Astrocyte (in vitro differentiated cells and primary cell): ENCODE measurements at places on chromosomes 5 and 9.

DNA sequence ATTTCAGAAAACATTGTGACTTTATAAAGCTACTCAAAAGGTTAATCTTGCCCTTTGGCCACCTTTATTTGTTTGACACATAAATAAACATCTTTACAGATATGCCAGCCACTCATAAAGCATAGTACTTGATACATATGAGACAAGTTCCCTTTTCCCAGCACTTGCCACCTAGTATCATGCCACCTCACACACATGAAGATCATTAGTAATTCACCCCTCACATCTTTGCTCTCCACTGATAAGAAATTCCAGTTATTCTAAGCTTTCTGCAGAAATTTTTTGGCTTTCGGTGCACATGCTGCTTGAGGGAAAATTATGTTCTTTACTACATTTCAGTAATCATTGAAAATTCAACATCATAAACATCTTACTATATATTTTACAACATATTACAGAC is 59.1 kb downstream of the DEPDC1B start:
- H3K36me3 ChIP-seq, result peaks cover 2% of the 10 kb centered on the region
- no peak for DNase-seq
- H3K4me3 ChIP-seq, result no peak overlapping the region

DNA sequence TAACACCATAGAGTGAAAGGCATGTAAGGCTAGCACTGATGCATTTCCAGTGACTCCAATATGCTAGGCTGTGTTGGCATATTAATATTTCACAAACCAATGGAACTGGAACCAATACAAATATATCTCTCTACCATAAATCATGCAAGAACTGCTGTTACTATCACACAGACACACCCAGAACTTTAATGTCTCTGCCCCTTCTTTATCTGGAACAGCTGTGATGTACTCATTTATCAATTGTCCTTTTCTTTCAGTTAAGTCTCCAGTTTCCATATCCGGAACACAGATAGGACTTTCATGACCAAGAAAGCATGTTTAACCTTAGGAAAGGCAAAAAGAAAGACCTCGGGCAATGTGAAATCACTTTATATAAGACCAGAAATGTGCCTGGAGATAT is 70.3 kb downstream of the SPTLC1 start:
- H3K27me3 ChIP-seq, result no peaks in the 10 kb centered on the region
- H3K4me3 ChIP-seq, result no peak overlapping the region
- H3K4me1 ChIP-seq, result no peaks in the 10 kb centered on the region
- H3K27ac ChIP-seq, result no peak overlapping the region
- H3K36me3 ChIP-seq, result peaks cover 36% of the 10 kb centered on the region

- DNase-seq, result no peak
- peaks cover 2% of the 10 kb centered on the region for H3K27me3 ChIP-seq
- H3K27ac ChIP-seq, result no peak overlapping the region
- H3K4me3 ChIP-seq, result no peak overlapping the region
- peaks cover 13% of the 10 kb centered on the region for H3K4me1 ChIP-seq
- H3K36me3 ChIP-seq, result no peaks in the 10 kb centered on the region
Measured at GRCh38 chr9:89933578-89933977, 328.8 kb downstream of the GADD45G start.

DNA sequence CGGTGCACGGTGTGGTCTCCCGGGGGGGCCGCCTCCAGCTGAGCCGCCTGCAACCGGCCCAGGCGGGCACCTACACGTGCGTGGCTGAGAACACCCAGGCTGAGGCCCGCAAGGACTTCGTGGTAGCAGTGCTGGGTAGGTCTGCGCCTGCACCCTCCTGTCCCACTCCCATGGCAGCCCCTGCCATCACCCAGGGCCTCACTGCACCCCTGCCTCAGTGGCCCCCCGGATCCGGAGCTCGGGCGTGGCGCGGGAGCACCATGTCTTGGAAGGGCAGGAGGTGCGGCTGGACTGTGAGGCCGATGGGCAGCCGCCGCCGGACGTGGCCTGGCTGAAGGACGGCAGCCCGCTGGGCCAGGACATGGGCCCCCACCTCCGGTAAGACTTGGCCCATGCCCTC is 53.8 kb upstream of the ASS1 start:
- no peak overlapping the region for H3K27ac ChIP-seq
- DNase-seq, result no peak
- H3K27me3 ChIP-seq, result no peaks in the 10 kb centered on the region
- H3K4me3 ChIP-seq, result no peak overlapping the region
- H3K36me3 ChIP-seq, result no peaks in the 10 kb centered on the region
- H3K4me1 ChIP-seq, result no peaks in the 10 kb centered on the region

GRCh38 chr5:76691467-76692273 is 24.3 kb upstream of the F2R start:
- peak; percentile 84 for DNase-seq
- peak overlapping the region; percentile 98 for H3K27ac ChIP-seq
- H3K36me3 ChIP-seq, result no peaks in the 10 kb centered on the region
- no peak overlapping the region for H3K4me3 ChIP-seq
- H3K27me3 ChIP-seq, result no peaks in the 10 kb centered on the region
- peaks cover 34% of the 10 kb centered on the region for H3K4me1 ChIP-seq

GRCh38 chr9:127562841-127563401 is 49.2 kb upstream of the STXBP1 start:
- peaks cover 75% of the 10 kb centered on the region for H3K4me1 ChIP-seq
- no peaks in the 10 kb centered on the region for H3K27me3 ChIP-seq
- H3K36me3 ChIP-seq, result peaks cover 22% of the 10 kb centered on the region
- DNase-seq, result peak; percentile 76
- H3K4me3 ChIP-seq, result peak overlapping the region; percentile 19

- H3K4me3 ChIP-seq, result no peak overlapping the region
- H3K36me3 ChIP-seq, result no peaks in the 10 kb centered on the region
- peaks cover 4% of the 10 kb centered on the region for H3K4me1 ChIP-seq
Measured at GRCh38 chr5:43155394-43156096, 34.8 kb downstream of the ZNF131 start.

DNA sequence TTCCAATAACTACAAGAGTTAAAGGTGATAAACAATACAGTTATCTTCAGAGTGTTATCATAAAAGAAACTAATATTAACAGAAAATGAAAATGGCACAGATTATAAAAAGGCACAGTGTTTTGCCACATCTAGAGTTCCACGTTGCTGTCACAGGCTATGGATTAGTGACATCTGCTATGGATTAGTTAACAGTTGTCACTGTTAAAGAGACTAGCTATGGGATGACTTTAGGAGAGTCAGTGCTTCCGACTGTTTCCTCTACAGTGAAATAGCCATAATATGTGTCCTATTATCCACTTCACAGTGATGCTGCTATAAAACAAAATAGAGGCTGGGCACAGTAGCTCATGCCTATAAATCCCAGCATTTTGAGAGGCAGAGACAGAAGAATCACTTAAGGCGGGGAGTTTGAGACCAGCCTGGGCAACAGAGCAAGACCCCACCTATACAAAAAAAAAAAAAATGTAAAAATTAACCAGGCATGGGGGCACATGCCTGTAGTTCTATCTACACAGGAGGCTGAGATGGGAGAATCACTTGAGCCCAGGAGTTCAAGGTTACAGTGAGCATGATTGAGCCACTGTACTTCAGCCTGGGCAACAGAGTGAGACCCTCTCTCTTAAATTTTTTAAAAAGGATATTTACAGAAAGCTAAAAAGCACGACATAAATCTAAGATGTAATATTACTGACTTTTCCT is 19.7 kb downstream of the MAPKAP1 start:
- no peak for DNase-seq
- no peaks in the 10 kb centered on the region for H3K27me3 ChIP-seq
- H3K4me3 ChIP-seq, result no peak overlapping the region
- peaks cover 8% of the 10 kb centered on the region for H3K4me1 ChIP-seq
- no peaks in the 10 kb centered on the region for H3K36me3 ChIP-seq

DNA sequence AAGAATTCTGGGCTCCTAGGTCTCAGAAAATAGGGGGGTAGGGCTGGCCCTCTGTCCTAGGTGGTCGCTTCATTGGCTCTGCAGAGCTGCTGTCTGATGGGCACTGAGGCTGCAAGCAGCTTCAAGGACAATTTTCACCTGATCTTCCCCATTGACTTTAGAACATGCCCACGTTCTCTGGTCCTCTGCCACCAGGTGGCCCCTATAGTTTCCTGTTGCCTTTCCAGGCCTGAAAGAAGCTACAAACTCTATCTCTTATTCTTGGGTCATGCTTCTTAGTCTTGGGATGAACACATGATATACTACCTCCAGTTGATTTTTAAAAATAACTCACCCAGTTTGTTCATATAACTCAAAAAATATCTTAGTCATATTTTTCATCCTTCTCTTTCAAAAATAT is 26.3 kb downstream of the SPZ1 start:
- no peaks in the 10 kb centered on the region for H3K4me1 ChIP-seq
- no peak overlapping the region for H3K4me3 ChIP-seq
- no peak overlapping the region for H3K27ac ChIP-seq

DNA sequence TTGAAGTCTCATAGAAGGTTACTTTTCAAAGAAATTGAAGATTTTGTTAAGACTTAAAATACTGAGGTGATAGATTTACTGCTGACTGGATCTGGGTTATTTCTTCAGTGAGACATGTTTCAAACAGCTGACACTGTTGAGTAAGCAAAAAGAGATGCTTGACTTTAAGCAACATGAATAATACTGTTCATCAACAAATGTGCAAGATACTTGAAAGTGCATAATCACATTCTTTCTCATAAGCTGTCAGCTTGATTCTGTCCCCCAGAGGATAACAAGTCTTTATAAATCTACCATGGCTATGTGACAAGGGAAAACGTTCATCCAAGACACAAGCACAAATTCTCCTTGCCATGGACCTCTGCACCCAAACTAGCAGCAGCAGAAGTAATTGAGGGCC is 260.1 kb upstream of the CDH18 start:
- no peaks in the 10 kb centered on the region for H3K27me3 ChIP-seq
- no peaks in the 10 kb centered on the region for H3K4me1 ChIP-seq
- H3K27ac ChIP-seq, result no peak overlapping the region
- no peak for DNase-seq
- no peak overlapping the region for H3K4me3 ChIP-seq

GRCh38 chr5:172458976-172459782 is 4.9 kb upstream of the SH3PXD2B start:
- no peak for DNase-seq
- no peak overlapping the region for H3K27ac ChIP-seq
- H3K4me1 ChIP-seq, result peaks cover 19% of the 10 kb centered on the region

GRCh38 chr5:95984287-95984938 is 22.8 kb upstream of the ELL2 start:
- H3K27ac ChIP-seq, result no peak overlapping the region
- H3K27me3 ChIP-seq, result no peaks in the 10 kb centered on the region
- no peaks in the 10 kb centered on the region for H3K36me3 ChIP-seq
- peaks cover 2% of the 10 kb centered on the region for H3K4me1 ChIP-seq

- peak; percentile 12 for DNase-seq
- no peaks in the 10 kb centered on the region for H3K4me1 ChIP-seq
Measured at GRCh38 chr5:160213537-160213936, 15.8 kb upstream of the FABP6 start.

DNA sequence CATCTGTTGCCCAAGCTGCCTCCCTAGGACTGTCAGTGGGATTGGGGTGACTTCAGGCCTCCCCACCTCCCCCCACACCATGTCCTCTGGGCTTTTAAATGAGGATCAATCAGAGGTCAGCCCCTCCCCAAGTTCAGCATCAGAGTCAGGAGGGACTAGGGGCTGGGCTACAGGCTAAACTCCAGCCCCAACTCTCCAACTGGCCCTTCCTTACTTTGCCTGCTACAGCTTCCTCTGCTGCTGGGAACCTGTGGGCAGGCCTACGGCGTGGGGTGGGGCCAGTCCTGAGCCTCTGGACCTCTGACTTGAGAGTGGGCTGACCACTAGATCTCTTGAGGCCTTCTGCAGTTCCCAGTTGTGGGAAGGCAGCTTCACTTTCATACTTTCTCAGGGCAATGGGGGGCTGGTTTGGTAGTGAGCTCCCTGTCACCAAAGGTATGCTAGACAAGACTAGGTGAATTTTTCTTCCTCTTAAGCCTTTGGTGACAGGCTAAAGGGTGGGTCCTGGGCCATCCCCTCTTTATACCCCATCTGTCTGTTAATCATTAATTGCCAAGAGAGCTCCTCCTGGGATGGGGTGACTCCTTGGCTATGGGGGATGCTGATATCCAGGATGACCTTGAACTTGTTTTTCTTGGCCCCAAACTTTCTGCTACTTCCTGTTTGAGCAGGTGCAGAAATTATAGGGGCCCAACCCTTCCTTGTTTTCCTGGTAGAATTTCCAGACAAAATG is 10.8 kb upstream of the DAB2IP start:
- no peak overlapping the region for H3K4me3 ChIP-seq
- no peaks in the 10 kb centered on the region for H3K36me3 ChIP-seq
- H3K4me1 ChIP-seq, result peaks cover 4% of the 10 kb centered on the region

- DNase-seq, result no peak
- H3K4me3 ChIP-seq, result no peak overlapping the region
Measured at GRCh38 chr5:146751781-146752401, 126.7 kb downstream of the PPP2R2B start.

GRCh38 chr5:149210225-149210624 is 61.4 kb upstream of the AFAP1L1 start:
- peaks cover 54% of the 10 kb centered on the region for H3K4me1 ChIP-seq
- peak overlapping the region; percentile 96 for H3K27ac ChIP-seq
- DNase-seq, result peak; percentile 87
- no peak overlapping the region for H3K4me3 ChIP-seq
- H3K36me3 ChIP-seq, result no peaks in the 10 kb centered on the region

- no peaks in the 10 kb centered on the region for H3K27me3 ChIP-seq
- peak overlapping the region; percentile 90 for H3K27ac ChIP-seq
- peak overlapping the region; percentile 91 for H3K4me3 ChIP-seq
Measured at GRCh38 chr5:142325725-142326479, 1.1 kb upstream of the SPRY4 start.

- no peak for DNase-seq
- H3K27me3 ChIP-seq, result no peaks in the 10 kb centered on the region
- H3K27ac ChIP-seq, result no peak overlapping the region
- peaks cover 4% of the 10 kb centered on the region for H3K36me3 ChIP-seq
Measured at GRCh38 chr5:60891667-60892066, 47.6 kb upstream of the ELOVL7 start.

GRCh38 chr9:34203992-34204635 is 25.3 kb downstream of the UBAP1 start:
- H3K27ac ChIP-seq, result no peak overlapping the region
- no peaks in the 10 kb centered on the region for H3K36me3 ChIP-seq
- no peak overlapping the region for H3K4me3 ChIP-seq
- DNase-seq, result no peak
- no peaks in the 10 kb centered on the region for H3K4me1 ChIP-seq
- no peaks in the 10 kb centered on the region for H3K27me3 ChIP-seq

GRCh38 chr9:137085920-137086530 is 760 bp upstream of the MAN1B1 start:
- peak overlapping the region; percentile 84 for H3K27ac ChIP-seq
- no peak for DNase-seq
- no peaks in the 10 kb centered on the region for H3K27me3 ChIP-seq
- peaks cover 6% of the 10 kb centered on the region for H3K36me3 ChIP-seq
- peak overlapping the region; percentile 78 for H3K4me3 ChIP-seq

DNA sequence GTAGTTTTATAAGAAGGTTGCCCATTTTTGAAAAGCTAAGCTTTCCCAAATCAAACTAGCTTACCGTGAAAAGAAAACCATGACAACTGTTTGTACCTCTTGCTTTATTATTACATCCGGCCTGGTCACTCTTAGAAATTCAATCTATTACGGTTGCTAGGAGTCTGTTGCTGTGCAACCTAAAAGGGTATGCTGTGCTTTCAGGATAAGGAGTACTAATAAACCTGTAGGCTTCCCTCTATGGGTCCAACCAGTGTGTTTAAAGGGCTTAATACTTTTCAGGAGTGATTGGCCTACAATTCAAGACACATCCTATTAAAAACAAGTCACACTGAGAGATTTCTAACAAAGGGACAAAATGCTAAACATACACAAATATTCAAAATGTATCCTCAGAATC is 27.1 kb downstream of the RFX3 start:
- H3K27me3 ChIP-seq, result no peaks in the 10 kb centered on the region
- H3K36me3 ChIP-seq, result no peaks in the 10 kb centered on the region
- DNase-seq, result peak; percentile 82
- H3K4me1 ChIP-seq, result peaks cover 26% of the 10 kb centered on the region

- no peak overlapping the region for H3K27ac ChIP-seq
- no peaks in the 10 kb centered on the region for H3K36me3 ChIP-seq
- H3K4me3 ChIP-seq, result no peak overlapping the region
Measured at GRCh38 chr5:16573401-16573800, 43.4 kb downstream of the RETREG1 start.
